ENCODE measurements at places on chromosomes 13 and 19.

GRCh38 chr13:106987427-106987785 is 419.5 kb upstream of the ARGLU1 start:
- DNase-seq = no peak

GRCh38 chr19:51224163-51224641 is 678 bp upstream of the CD33 start:
- no peak for DNase-seq

DNA sequence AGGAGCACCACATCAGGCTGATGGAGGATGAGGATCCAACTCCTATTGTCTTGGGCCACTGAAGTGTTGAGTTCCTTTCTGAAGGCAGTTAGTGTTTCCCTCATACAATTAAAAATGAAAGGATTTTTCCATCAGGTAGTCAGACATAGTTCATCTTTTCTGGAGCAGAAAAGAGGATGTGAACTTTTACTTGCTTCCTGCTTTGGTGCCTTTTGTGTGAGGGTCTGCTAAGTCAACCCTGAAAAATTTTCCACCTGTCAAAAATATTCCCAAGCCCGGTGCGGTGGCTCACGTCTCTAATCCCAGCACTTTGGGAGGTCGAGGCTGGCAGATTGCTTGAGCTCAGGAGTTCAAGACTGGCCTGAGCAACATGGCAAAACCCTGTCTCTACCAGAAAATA is 43.9 kb downstream of the RGCC start:
- no peak for DNase-seq

- DNase-seq = no peak
Measured at GRCh38 chr19:13097463-13098258, 5.0 kb downstream of the LYL1 start.

DNA sequence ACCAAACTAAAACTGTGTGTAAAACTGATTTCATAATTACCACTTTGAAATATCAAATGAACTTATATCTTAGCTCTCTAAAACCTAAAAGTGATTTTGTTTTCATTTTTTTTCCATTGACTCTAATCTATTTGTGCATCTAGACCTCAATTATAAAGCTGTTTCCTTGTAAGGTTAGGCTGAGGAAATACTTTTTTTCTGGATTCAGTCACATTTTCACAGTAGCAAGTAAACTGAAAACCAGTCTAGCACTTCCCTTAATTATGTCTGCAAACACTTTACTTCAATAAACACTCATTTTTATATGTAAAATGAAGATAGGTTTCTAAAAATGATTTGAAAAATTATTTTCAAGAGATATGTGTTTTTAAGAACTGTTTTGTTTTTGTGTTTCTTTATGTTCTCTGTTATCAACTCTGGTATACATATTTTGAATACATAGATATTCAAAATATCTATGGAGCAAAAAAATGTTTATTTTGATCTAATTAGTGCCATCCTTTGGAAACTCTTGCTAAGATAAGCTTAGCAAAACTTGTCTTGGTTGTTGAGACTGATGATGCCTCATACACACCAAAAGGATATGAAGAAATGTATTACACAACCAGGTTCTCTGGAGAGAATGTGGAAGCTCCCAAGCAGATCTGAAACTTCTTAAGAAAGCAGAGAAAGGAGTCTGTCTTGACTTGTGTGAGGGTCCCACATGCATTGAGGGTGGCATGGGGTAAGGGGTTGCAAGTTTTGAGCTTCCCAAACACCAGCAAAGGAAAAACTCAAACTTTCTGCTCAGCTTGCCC is 1887.4 kb downstream of the PCDH9 start:
- no peak for DNase-seq

GRCh38 chr19:1747285-1748114 is 5.8 kb upstream of the ONECUT3 start:
- DNase-seq = peak; percentile 63

- no peak for DNase-seq
Measured at GRCh38 chr13:72125561-72125960, 258.6 kb upstream of the DACH1 start.

DNA sequence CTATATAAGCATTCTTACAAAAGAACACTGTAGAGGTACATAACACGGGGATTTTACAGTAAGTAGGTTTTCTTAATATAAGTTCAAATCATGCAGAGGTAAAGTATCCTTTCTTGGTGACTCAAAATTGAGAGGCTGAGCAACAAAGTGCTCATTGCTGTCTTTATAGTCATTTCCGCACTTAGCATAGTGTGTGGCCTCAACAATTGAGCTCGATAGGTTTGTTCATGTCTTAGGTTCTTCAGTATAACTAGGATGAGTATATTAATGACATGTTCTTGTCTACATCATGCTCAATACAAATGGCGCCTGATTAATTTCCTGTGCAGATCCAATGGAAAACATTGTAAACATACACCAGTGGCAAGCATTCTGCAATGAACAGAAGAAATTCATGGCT is 1.4 kb downstream of the WDFY2 start:
- DNase-seq = no peak
